Anterior cingulate cortex (tissue), 58 donors: ENCODE measurements at places on chromosomes 2 and 18.

GRCh38 chr2:19532547-19533196, 174.2 kb upstream of the OSR1 start:
- no peak for DNase-seq

DNA sequence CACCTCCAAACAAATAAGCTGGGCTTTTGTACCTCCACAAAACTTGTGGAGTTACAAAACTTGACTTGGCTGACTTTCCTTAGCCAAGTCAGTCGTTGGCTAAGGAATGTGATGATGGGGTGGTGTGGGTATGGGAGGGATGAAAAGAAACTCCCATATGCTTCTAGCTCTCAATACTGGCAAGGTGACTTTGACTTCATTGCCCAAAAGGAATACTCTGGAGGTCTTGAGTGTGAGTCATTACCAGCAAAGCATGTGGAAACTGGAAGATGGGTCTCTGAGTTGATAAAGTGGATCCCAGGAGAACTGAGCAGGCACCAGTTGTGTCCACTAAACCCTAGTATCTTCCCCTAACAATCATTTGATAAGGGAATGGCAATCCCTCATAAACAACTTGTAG, 226.7 kb downstream of the GULP1 start:
- DNase-seq: no peak

DNA sequence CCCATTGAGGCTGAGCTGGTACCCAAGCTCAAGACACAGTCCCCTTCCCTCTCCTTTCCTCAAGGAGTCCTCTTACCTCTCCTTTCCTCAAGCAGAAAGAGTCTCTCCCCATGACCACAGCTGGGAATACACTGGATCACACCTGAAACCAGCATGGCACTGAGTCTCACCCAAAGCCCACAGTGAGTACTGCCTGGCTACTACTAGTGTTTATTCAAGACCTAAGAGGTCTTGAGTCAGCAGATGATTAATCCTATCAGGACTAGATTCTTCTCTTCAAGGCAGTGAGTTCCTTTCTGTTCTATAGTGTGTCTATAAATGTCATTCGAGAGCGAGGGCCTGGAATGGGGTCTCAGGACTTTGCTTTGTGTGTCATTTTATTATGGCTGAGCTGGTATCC, 111.4 kb downstream of the METTL4 start:
- DNase-seq: no peak

GRCh38 chr2:230644356-230644935, 68.2 kb upstream of the CAB39 start:
- no peak for DNase-seq

- DNase-seq: no peak
Measured at GRCh38 chr2:230023313-230023712, 45.4 kb downstream of the SLC16A14 start.

DNA sequence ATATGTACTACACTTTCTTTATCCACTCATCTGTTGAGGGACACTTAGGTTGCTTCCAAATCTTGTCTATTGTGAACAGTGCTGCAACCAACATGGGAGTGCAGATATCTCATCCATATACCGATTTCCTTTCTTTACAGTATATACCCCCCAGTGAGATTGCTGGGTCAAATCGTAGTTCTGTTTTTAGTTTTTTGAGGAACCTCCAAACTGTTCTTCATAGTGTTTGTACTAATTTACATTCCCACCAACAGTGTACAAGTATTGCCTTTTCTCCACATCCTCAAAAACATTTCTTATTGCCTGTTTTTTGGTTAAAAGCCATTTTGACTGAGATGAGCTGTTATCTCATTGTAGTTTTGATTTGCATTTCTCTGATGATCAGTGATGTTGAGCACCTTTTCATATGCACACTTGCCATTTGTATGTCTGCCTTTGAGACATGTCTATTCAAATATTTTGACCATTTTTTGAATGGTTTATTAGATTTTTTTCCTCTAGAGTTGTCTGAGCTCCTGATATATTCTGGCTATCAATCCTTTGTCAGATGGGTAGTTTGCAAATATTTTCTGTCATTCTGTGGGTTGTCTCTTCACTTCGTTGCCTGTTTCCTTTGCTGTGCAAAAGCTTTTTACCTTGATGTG, 12.2 kb downstream of the PLEK start:
- no peak for DNase-seq

GRCh38 chr2:5849562-5849961, 157.4 kb downstream of the SOX11 start:
- DNase-seq: no peak

- no peak for DNase-seq
Measured at GRCh38 chr2:143015656-143016055, 113.6 kb upstream of the ARHGAP15 start.

DNA sequence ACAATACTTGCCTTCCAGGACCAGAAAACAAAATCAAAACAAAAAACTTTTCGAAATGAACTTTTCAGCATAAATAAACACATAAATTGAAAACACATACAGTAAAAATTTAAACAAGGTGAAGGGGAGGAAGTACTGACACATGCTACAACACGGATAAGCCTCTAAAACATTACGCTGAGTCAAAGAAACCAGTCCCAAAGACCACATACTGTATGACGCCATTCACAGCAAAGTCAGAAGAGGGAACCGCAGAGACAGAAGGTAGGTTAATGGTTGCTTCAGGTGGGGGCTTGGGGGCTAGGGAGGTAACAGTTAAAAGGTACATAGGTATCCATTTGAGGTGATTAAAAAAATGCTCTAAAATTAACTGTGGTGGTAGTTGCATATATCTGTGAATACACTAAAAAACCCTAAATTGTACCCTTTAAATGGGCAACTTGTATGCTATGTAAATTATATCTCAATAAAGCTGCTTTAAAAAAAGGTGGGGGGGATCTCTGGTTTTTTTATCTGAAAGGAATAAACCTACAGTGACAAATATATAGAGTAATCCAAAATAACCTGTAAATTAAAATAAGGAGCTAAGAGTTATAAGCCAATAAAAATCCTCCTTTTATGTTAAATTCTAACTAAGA, 7.1 kb downstream of the COX7A2L start:
- DNase-seq: no peak

GRCh38 chr18:76691800-76692199, 130.6 kb upstream of the ZNF236 start:
- no peak for DNase-seq

DNA sequence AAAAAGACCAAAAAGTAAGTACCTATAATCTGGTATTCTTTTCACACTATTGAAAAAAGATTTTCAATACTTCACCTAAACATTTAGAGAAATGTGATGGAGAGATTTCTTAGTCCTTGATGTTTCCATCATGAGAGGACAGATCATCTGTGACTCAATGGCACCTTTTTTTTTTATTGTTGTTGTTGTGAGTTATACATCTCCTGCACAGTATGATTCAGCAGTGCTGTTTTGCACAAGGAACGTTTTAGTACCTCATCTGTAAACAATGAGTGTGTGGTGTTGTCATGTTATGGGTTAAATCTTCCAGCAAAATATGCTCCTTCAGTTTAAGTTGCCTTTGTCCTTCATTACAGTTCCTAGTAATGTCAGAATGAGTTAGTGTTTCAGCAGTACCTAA, 2.2 kb downstream of the KIAA1328 start:
- DNase-seq: no peak

DNA sequence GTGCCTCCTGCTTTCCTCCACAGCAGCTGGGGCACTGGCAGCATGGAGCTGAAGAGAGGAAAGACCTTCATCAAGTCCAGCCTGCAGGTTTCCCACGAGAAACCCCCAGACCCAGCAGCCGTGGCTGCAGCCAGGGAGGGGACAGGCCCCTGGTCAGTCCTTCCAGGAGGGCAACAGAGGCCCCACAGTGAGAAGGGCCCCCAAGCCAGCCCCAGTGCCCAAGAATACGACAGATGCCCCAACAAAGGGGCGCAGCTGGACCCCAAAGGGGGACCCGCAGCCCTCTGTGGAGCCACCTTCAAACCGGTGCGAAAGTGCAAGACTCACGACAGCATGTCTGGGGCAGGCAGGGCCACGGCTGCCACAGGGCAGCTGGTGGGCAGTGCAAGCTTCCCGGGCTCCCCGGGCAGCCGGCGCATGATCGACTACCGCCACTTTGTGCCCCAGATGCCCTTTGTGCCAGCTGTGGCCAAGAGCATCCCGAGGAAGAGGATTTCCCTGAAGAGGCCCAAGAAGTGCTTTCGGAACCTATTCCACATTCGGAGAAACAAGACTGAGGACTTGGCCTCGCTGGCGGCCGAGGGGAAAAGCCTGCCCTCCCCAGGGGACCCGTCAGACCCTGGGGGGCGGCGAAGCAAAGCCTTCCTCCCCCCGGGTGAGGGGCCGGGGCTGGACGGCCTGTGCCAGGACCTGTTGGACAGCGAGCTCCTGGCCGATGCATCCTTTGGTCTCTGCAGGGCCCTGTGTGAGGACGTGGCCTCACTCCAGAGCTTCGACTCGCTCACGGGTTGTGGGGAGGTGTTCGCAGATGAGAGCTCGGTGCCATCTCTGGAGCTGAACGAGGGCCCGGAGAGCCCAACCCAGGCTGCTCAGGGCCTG, 6.9 kb downstream of the AMER3 start:
- DNase-seq: no peak
